ENCODE measurements at places on chromosomes 2 and 18.
A peak's percentile ranks its signal among the peaks of the same experiment; 100 is the strongest.

DNA sequence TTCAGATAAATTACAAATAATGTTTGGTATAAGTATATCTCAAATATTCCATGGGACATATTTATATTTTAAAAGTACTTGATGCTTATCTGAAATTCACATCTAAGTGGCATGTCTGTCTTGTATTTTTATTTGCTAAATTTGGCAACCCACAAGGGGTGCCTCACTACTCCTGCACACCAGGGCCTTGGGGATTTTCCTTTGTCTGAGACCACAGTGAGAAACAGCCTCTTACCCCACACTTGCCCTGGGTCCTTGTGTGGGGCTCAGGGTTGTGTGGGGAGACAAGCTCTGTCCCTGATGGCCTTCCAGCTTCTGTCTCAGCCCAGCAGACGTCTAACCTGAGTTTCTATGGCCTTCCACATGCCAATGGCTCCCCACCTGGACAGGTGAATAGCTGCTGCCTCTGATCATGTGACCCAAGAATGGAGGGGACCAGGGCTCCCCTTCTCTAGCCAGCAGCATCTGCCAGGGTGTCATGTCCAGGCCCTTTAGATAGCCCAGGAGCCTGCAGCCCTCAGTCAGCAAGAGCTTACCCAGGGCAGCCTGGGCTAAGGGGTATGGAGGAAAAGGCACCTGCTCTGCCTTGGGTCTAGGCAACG lies 49.5 kb upstream of the MRPL33 start:
- DNase-seq: no peak

GRCh38 chr18:22185771-22186386 lies 16.5 kb downstream of the GATA6 start:
- DNase-seq: no peak

GRCh38 chr2:29871541-29871940 lies 49.8 kb downstream of the ALK start:
- DNase-seq: no peak

GRCh38 chr2:118062048-118062447 lies 26.2 kb upstream of the INSIG2 start:
- no peak for DNase-seq

DNA sequence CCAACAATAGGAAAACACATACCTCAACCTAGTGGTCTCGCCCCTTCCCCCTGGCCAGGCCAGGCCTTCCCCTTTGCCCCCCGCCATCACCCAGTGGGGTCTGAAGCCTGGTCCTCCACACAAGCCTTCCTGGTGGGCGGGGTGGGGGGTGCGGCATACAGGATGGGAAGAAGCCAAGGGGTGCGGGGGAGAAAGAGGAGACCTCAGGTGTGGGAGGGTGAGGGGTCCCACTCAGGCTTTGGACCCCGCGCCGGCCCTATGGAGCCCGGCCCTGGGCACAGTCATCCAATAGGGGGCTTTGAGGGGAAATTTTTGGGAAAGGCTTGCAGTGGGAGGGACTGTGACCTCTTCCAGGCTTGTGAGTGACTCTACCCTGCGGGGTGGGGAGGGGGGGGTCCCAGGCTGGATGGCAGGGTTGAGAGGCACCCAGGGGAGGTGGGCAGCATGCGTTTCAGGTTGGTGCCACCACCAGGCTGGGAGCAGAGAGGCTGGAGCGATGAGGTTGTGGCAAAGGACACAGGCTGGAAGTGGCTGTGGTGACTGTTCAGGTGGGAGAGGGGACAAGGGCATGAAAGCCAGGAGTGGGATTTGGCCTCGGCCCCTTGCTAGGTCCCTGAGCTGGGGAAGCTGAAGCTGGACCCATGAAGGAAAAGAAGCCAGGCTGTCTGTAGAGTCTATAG lies 1.3 kb downstream of the SLC66A3 start:
- no peak for DNase-seq

- DNase-seq: no peak
These were observed 159.8 kb upstream of the STK17B start for GRCh38 chr2:196331143-196331542.

GRCh38 chr18:47917923-47918610 lies 12.4 kb downstream of the SMAD2 start:
- DNase-seq: no peak

GRCh38 chr18:36711014-36711725 lies 117.6 kb downstream of the TPGS2 start:
- no peak for DNase-seq

GRCh38 chr2:58019229-58019628 lies 27.4 kb upstream of the VRK2 start:
- no peak for DNase-seq

- DNase-seq: no peak
These were observed 13.1 kb downstream of the SEH1L start for GRCh38 chr18:12960853-12961397.

DNA sequence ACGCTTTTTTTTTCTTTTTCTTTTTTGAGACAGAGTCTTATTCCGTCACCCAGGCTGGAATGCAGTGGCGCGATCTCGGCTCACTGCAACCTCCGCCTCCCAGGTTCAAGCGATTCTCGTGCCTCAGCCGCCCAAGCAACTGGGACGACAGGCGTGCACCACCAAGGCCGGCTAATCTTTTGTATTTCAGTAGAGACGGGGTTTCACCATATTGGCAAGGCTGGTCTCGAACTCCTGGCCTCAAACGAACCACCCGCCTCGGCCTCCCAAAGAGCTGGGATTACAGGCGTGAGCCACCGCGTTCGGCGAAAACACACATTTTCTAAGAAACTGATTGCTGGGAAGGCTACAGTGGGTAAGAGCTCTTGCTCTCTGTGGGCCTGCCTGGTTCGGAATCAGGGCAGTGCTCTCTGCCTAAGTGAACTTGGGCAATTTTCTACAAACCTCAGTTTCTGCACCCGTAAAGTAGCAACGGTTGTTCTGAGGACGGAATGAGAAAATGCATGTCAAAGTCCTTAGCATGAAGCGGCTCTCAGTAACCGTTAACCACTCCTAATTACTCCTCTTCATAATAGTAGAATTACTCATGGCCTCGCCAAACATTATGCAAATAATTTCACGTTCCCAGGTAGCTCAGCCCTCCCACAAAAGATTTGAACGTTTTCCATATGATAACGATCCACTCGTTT lies 1.0 kb upstream of the PMAIP1 start:
- no peak for DNase-seq

GRCh38 chr2:15560140-15560987 lies 770 bp downstream of the NBAS start:
- DNase-seq: peak; percentile 68

- no peak for DNase-seq
These were observed 15.9 kb downstream of the FAM210A start for GRCh38 chr18:13710414-13710831.

DNA sequence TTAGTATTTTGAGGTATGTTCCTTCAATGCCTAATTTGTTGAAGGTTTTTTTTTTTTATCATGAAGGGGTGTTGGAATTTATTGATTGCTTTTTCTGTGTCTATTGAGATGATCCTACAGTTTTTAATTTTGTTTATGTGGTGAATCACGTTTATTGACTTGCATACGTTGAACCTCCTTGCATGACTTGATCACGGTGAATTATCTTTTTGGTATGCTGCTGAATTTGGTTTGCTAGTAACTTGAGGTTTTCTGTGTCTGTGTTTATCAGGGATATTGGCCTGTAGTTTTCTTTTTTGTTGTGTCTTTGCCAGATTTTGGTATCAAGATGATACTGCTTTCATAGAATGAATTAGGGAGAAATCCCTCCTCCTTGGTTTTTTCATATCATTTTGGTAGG lies 23.9 kb downstream of the CLIP4 start:
- DNase-seq: no peak

- DNase-seq: no peak
These were observed 157.4 kb downstream of the MYO3B start for GRCh38 chr2:170335351-170335750.

DNA sequence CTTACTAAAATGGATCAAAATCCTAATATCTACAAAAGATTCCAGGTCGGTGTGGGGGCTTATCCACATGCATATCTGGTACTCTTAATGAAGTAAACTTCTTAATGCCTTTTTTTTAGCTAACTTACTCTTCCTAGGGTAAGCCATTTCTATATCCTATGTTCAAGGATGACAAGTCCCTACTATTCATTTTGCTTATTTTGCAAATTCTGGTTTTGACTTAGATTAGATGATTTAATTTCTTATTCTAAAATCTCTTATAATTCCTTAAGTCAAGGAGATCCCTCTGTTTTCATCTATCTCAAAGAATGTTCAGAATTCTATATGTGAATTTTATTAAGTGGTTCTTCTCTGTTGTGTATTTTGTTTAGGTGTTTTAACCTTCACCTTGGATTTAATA lies 79.7 kb downstream of the KYNU start:
- DNase-seq: no peak

DNA sequence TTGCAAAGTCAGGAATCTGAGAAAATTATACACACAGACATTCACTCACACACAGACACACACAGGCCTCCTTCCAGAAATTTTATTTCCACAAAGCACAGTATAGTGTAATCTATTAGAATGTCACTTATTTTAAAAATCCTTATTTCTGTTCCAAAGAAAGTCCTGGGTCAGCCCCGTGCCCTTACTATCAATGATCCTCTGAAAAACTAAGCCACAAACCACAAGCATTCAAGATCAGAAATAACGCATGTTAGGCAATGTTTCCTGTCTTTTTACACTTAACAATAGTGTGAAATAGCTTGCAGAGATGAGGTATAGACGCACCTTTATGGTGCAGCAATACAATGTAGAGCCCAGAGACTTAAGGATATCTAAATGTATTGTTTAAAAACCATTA lies 25.8 kb downstream of the TBC1D8 start:
- no peak for DNase-seq

- no peak for DNase-seq
These were observed 103.1 kb downstream of the INO80D start for GRCh38 chr2:205982776-205983327.

DNA sequence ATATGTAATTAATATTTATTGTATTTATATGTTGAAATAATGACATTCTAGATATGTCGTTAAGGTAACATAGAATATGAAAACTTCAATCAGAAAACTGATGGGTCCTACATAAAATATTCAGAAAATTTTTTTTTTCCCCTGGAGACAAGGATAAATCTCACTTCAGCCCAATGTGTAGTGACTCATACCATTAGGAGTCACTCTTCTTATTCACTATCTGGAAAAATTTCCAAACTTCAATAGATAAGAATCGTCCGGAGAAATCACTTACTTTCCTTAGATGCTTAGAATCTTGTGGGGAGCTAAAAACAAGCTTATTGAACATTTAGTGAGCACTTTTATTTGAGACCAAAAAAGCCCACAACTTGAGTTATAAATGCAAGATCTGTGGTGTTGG lies 4.6 kb downstream of the SERPINB13 start:
- no peak for DNase-seq

- no peak for DNase-seq
These were observed 35.4 kb downstream of the TMX3 start for GRCh38 chr18:68679528-68679927.

GRCh38 chr2:127417406-127417805 lies 821 bp upstream of the PROC start:
- no peak for DNase-seq

GRCh38 chr18:55549474-55550104 lies 38.4 kb downstream of the TCF4 start:
- DNase-seq: no peak

- DNase-seq: no peak
These were observed 13.4 kb downstream of the ARHGEF4 start for GRCh38 chr2:130849896-130850787.

DNA sequence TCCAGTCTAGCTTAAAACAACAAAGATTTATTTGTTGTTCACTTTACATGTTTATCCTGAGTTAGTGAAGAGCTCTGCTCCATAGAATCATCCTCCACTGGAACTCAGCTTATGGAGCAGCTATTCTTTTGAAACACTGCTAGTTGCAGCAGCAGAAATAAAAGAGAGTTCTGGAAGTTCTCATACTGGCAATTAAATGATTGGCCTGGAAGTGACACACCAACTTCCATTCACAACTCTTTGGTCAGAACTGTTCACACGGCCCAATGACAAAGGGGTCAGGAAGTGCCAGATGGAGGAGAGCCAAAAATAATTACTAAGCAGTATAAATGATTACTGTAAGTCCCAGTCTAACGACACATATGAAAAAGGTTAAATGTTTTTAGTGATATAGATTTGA lies 39.1 kb downstream of the FBXO11 start:
- peak; percentile 56 for DNase-seq

- no peak for DNase-seq
These were observed 54.7 kb downstream of the THADA start for GRCh38 chr2:43541165-43541564.

- no peak for DNase-seq
These were observed 507.5 kb downstream of the SLC4A3 start for GRCh38 chr2:220134756-220135534.

DNA sequence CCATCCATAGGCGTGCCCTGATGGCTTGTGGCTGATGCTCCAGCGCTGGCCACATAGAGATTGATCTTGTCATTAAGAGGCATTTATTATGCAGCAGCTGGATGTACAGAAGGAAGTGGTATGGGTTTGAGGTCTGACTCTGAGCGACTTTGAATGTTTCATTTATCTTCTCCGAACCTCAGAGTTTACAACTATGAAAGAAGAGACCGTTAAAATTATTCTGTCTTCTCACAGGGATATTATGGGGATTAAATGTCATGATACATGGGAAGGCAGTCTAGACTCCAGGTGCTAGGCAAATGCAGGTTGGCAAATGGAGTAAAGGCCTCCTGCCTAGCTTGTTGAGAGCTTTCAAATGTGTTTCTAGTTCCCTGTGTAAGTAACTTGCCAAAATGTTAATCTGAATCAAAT lies 30.3 kb downstream of the MOGAT1 start:
- no peak for DNase-seq

DNA sequence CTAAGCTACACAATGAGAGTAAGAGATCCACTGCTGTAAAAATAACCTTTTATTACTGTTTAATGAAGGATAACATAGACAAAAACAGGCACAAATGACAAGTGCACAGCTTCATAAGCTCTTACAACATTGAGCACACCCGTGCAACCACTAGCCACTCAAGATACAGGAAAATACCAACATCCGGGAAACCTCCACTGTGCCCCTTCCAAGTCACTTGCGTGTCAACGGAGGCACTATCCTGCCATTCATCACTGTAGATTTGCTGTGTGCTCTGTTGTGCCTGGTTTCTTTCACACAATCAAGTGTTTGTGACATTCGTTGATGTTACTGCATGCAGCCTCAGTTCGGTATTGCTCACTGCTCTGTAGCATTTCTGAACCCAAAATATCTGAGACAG lies 292.9 kb upstream of the MYT1L start:
- no peak for DNase-seq

DNA sequence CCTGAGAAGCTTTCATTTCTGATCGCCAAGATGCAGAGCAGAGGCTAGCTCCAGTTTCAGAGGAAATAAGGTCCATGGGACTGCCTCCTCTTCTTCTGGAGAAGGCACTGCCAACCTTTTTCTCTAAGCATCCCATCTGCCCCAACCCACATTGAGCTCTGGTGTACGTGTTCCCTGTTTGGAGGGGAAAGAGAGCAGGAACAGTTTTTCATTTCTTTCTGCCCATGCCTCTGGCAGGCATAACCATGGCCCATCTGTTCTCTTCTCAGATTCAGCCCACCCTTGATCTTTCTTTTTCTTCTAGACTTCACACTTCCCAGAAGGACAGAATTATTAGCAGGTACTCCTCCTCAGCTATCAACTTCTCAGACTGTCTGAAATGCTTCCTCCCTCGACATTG lies 1110.3 kb upstream of the KLHL29 start:
- no peak for DNase-seq

Measured in SK-N-SH (cell line).